ENCODE measurements at places on chromosomes 1 and 21. TPM values are rescaled to one million over a fixed set of nuclear protein-coding genes. Genes with fewer than 3 reads are reported as not detected.
A peak's percentile ranks its signal among the peaks of the same experiment; 100 is the strongest.

The COL6A1 gene
- 905 TPM for polyA plus RNA-seq

DNA sequence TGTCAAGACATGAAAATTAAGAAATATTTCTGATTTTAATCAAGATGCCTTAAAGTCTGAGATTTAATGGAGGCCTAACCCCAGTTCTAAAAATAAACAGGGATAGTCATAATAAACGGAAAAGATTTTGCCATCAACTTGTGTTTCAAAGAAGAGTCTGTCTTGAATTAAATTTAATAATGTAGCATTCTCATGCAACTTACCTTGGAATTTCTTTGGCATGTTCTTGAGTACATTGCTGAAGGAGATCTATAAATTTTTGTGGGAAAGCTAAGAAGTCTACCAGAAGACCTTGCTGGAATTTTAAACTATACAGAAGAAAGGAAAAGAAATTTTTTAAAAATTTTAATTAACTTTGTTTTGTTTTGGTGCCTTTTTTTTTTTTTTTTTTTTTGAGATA, 10.6 kb downstream of the SASS6 start:
- H3K27me3 ChIP-seq: no peaks in the 10 kb centered on the region
- no peak overlapping the region for H3K4me3 ChIP-seq
- no peak overlapping the region for H3K27ac ChIP-seq
- no peaks in the 10 kb centered on the region for H3K36me3 ChIP-seq

DNA sequence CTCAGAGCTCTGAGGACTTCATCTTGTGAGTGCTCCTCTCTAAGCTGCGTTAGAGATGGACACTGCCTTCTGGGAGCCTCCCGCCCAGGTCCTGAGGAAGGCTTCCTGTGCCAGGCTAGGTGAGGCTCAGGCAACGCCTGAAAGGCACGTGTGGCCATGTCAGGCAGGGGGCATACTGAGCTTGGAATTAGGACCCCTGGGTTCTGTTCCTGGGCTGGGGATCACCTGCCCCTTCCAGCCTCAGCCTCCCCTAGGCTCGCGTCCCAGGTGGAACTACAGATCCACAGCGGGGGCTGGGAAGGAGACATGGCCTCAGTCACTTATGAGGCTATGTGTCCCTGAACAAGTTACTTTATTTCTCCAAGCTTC, 10.0 kb upstream of the ASCL5 start:
- no peaks in the 10 kb centered on the region for H3K4me1 ChIP-seq
- no peak overlapping the region for H3K27ac ChIP-seq
- H3K4me3 ChIP-seq: no peak overlapping the region

The CELA2A gene
- 7.5 TPM for polyA plus RNA-seq

The NUDT4B gene
- 0.98 TPM for polyA plus RNA-seq

- no peaks in the 10 kb centered on the region for H3K36me3 ChIP-seq
- no peak overlapping the region for H3K4me3 ChIP-seq
- no peak overlapping the region for H3K27ac ChIP-seq
- no peaks in the 10 kb centered on the region for H3K4me1 ChIP-seq
- DNase-seq: no peak
These were observed 185.2 kb downstream of the C1orf94 start for GRCh38 chr1:34361781-34362357.

The GUCA2A gene
- polyA plus RNA-seq: not detected

DNA sequence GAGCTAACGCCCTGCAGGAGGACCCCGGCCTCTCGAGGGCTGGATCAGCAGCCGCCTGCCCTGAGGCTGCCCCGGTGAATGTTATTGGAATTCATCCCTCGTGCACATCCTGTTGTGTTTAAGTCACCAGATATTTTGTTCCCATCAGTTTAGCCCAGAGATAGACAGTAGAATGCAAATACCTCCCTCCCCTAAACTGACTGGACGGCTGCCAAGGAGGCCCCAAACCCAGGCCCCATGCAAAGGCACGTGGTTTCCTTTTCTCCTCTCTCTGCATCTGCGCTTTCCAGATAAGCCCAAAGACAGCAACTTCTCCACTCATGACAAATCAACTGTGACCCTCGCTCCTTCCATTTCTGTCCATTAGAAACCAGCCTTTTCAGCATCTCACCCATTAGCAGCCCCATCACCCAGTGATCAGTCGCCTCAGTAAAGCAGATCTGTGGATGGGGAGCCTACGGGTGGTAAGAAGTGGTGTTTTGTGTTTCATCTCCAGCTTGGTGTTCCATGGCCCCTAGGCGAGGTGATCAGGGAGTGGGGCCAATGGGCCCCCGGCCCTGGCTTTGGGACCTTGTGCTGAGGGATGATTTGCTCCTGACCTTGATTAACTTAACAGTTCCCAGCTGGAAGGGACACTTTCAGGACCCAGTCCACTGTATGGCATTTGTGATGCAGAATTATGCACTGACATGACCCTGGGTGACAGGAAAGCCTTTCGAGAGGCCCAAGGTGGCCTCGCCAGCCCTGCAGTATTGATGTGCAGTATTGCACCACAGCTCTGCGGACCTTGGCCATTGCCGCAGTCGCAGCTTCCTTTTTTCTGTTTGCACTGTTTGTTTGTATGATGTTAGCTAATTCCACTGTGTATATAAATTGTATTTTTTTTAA, 5.2 kb downstream of the NPPA start:
- DNase-seq: peak; percentile 70
- H3K27ac ChIP-seq: no peak overlapping the region
- H3K4me3 ChIP-seq: no peak overlapping the region

The OR2M5 gene
- polyA plus RNA-seq: not detected

The PRXL2B gene
- 7.0 TPM for polyA plus RNA-seq
